ENCODE measurements at places on chromosomes 3 and 15.

GRCh38 chr3:143315766-143316165, 196.2 kb downstream of the CHST2 start:
- no peak for DNase-seq

DNA sequence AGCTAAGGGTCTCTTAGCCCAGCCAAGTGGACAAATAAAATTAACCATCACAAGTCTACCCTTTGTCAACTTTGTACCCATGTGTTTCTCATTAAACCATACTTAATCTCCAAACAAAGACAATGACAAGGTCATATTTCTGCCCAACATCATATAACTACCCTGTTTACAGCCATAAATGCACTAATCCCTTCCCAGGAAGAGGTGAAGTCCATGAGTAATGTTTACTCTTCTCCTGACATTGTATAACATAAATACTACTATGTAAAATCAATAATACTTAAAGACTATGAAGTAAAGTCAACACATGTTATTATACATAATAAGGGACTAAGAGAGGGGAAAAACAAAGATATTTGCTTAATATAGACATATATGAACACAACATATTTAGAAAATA, 38.5 kb upstream of the FAN1 start:
- no peak for DNase-seq

- DNase-seq = peak; percentile 28
These were observed 930.6 kb upstream of the SEMA6D start for GRCh38 chr15:46786590-46787285.

DNA sequence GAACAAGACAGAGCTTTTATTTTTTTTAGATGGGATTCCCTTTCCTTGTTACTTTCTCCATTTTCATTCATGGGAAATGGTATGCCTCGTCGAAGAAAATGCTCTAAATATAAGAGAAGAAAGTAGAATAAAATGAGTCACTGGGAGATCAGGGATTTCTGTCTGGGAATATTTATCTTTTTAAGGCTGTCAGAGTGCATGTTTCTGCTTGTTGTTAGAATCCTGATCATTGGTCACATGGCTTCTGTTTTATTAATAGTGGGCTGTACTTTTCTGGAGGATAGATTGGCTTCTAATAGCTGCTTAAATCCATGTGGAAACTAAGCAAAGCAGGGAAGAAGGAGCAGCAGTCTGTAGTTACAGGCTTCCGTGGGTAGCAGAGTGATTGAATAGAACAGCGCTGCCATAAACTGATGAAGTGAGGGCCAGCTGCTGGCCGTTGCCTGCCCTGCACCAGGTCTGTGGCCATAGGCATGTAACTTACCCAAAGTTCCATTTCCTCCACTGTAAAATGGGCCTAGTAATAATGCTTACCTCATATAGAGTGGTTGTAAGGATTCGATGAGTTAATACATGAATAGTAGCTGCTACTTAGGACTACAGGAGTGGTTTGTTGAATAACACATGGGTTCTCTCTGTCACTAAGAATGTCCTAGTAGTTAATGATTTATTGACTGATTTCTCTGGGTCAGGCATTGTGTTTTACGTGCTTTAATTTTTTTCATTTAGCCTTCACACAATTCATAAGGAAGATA, 289.9 kb downstream of the SATB1 start:
- DNase-seq = no peak
